ENCODE measurements at places on chromosomes 2 and 18. TPM values are rescaled to one million over a fixed set of nuclear protein-coding genes. Genes with fewer than 3 reads are reported as not detected.
A peak's percentile ranks its signal among the peaks of the same experiment; 100 is the strongest.

Gene ALK
- 0.14 TPM for total RNA-seq

Gene CIB4
- total RNA-seq: 0.46 TPM

Gene APOB
- 0.09 TPM for total RNA-seq

Gene ASIC4
- 0.09 TPM for total RNA-seq

Gene HOXD13
- total RNA-seq: 10.6 TPM

Gene EFHD1
- 33.1 TPM for total RNA-seq

Gene HAUS1
- 19.9 TPM for total RNA-seq

Gene TEKT4
- 0.09 TPM for total RNA-seq

- no peak overlapping the region for H3K27ac ChIP-seq
- H3K27me3 ChIP-seq: no peaks in the 10 kb centered on the region
- H3K4me1 ChIP-seq: no peaks in the 10 kb centered on the region
- no peak overlapping the region for H3K4me3 ChIP-seq
- no peak for DNase-seq
Measured at GRCh38 chr2:56688661-56689060, 504.9 kb downstream of the CCDC85A start.

GRCh38 chr2:42752314-42752713 is 11.6 kb downstream of the OXER1 start:
- H3K36me3 ChIP-seq: no peaks in the 10 kb centered on the region
- no peaks in the 10 kb centered on the region for H3K27me3 ChIP-seq
- no peak overlapping the region for H3K4me3 ChIP-seq
- H3K4me1 ChIP-seq: peaks cover 5% of the 10 kb centered on the region

DNA sequence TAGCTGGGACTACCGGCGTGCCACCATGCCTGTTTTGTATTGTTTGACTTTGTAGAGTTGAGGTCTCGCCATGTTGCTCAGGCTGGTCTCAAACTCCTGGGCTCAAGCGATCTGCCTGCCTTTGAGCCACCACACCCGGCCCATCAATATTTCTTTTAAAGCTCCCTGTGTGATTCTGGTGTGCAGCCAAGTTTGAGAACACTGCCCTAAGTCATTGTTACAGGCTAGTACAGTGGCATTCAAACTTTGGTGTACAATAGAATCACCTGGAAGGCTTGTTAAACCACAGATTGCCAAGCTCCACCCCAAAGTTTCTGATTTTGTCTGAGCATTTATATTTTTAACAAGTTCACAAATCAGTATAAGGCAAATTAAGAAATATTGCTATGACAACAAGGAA is 99.9 kb downstream of the RBBP8 start:
- no peak overlapping the region for H3K4me3 ChIP-seq
- peak; percentile 16 for DNase-seq
- H3K36me3 ChIP-seq: no peaks in the 10 kb centered on the region
- H3K27ac ChIP-seq: no peak overlapping the region
- no peaks in the 10 kb centered on the region for H3K4me1 ChIP-seq

GRCh38 chr2:199928626-199929025 is 17.5 kb downstream of the C2orf69 start:
- DNase-seq: no peak
- no peaks in the 10 kb centered on the region for H3K27me3 ChIP-seq
- H3K36me3 ChIP-seq: no peaks in the 10 kb centered on the region
- H3K4me3 ChIP-seq: no peak overlapping the region

DNA sequence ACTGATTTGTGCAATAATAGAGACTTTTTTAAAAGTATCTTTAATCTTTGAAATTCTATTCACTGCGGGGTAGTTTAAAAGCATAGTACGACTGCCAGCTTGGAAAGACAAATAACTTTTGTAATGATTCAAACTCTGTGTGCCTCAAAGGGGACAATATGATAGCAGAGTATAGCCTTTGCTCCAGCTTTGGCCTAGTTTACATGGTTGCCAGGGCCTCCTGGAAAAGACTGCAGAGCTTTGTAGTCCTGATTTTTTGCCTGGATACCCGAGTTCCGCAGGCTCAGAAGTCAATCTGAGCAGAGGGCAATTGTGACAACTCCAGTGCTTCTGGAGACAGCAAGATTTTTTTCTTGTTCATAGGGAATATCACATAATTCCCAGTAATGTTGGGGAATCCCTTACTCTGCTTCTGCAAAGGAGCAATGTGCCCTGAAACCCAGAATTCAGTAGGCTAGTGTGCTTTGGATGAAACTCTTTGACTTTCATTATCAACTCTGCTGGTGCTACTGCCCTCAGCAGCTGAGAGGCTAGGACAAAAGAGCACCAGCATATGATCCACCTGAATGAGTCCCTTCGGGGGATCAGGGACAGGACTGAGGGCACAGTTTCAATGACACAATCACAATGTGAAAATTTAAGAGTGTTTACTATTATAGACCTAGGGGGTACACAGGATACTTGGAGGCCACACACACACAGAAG is 768.1 kb downstream of the TMEM182 start:
- H3K4me1 ChIP-seq: no peaks in the 10 kb centered on the region
- H3K27ac ChIP-seq: no peak overlapping the region
- H3K36me3 ChIP-seq: no peaks in the 10 kb centered on the region
- DNase-seq: no peak
- no peak overlapping the region for H3K4me3 ChIP-seq

DNA sequence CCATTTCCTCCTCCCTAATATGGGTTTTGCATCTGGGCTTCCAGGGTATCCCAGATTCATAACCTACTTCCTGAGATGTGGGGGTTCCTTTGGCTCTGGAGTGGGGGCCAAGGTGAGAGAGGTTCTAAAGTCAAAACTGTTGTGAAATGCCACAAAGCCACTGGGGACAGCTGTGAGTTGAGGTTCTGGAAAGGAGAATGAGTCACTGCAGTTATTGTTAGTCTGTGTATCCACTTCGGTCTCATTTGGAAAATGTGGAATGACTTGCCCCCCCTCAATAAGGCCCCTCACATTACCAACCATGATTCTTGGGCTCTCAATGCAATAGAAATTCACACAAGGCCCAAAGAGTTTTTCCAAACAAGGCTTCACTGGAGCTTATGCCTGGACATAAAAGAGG is 51.1 kb upstream of the LGALSL start:
- peaks cover 2% of the 10 kb centered on the region for H3K4me1 ChIP-seq
- no peaks in the 10 kb centered on the region for H3K36me3 ChIP-seq
- peak overlapping the region; percentile 81 for H3K27ac ChIP-seq

DNA sequence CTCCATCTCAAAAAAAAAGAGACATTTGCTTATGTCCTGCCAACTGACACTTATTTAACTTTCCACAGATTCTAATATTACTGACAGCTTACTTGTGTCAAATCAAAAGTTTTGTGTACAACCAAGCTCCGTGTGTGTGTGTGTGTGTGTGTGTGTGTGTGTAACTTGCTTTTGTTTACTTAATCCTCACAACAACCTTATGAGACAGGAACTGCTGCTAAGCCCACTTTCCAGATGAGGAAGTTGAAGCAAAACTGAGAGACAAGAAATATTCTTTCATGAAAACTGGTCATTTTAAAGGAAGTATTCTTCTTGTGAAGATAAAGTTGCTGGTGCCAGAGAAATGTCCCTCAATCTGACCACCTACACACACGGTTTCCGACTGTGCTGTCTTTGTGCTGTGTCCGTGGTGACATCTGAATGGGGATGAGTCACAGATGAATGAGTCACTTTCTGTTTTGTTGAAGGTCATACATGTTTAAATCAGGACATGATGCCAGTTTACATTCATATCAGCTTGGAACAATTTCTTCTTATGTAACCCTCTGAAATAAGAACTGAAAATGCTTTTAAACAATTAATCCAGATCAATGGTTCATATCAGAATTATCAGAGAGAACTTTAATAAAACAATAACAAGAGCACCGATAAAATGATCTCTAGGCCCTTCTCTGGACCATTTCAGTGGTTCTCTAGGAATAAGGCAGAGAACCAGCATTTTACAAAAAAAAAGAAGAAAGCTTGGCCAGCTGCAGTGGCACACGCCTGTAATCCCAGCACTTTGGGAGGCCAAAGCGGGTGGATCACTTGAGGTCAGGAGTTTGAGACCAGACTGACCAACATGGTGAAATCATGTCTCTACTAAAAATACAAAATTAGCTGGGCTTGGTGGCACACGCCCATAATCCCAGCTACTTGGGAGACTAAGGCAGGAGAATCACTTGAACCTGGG is 95.5 kb downstream of the THNSL2 start:
- H3K4me1 ChIP-seq: no peaks in the 10 kb centered on the region
- DNase-seq: no peak
- H3K36me3 ChIP-seq: no peaks in the 10 kb centered on the region
- no peak overlapping the region for H3K27ac ChIP-seq

DNA sequence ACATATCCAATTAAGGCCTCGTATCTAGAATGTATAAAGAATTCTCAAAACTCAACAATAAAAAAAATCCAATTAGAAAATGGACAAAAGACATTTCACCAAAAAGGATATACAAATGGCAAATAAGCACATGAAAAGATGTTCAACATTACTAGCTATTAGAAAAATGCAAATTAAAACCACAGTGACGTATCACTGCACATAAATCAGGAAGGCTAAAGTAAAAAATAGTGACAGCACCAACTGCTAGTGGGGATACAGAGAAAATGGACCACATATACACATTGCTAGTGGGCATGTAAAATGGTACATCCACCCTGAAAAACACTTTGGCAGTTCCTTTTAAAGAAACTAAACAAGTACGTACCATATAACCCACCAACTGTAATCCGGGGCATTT is 59.7 kb downstream of the SMAD4 start:
- no peak overlapping the region for H3K4me3 ChIP-seq
- DNase-seq: no peak
- H3K27me3 ChIP-seq: no peaks in the 10 kb centered on the region
- H3K36me3 ChIP-seq: no peaks in the 10 kb centered on the region
- H3K27ac ChIP-seq: no peak overlapping the region
- no peaks in the 10 kb centered on the region for H3K4me1 ChIP-seq

- H3K4me3 ChIP-seq: no peak overlapping the region
- DNase-seq: no peak
- peaks cover 10% of the 10 kb centered on the region for H3K4me1 ChIP-seq
- no peaks in the 10 kb centered on the region for H3K36me3 ChIP-seq
- no peak overlapping the region for H3K27ac ChIP-seq
Measured at GRCh38 chr2:207225773-207226172, 60.0 kb upstream of the KLF7 start.

DNA sequence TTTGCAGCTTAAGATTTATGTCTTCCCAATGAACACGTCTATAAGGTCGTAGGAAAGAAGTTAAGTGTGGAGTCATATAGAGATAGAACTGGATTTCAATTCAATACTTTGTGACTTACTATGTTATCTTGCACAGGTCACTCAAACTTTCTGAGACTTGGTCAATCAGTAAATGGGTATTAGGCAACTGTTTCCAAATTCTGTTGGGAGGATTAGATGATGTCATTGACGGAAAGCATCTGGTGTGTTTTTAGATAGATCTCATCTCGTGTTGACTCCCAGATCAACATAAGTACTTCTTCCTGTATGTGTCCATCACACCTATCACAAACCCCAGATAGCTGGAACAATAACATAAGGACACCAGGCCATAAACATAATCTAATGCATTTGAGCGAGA is 771.1 kb upstream of the FANCL start:
- H3K27ac ChIP-seq: no peak overlapping the region
- no peaks in the 10 kb centered on the region for H3K27me3 ChIP-seq
- no peak for DNase-seq

DNA sequence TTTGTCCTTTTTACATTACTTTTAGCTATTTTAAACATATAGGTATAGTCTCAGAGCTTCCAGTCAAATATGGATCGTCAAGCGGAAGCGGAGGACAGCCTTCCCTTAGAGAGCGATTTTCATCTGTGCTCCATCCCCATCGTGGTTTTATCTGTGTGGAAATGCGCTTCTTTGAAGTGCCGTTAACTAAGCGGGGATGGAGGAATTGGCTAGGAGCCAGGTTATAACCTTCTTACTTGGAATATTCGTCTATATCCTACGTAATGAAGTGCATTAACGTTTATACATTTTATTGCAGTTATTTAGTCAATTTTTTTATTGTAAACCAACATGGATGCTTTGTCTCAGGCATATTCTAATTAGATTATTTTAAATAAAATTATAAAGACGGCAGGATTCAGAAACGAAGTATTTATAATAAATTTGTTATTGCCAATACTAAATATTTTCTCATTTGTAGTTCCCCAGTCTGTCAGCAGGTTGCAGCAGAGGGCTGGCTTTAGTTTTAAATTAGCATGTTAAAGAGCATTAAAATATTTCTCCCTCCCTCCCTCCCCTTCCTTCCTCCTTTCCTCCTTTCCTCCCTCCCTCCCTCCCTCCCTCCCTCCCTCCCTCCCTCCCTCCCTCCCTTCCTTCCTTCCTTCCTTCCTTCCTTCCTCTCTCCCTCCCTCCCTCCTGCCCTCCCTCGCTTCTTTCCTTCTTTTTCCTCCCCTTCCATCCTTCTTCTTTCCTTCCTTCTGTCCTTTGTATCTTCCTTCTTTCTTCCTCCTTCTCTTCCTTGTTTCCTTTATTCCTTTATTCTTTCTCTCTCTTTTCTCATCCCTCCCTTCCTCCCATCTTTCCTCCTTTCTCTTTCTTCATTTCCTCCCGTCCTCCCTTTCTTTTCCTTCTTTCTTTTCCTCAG is 80.6 kb upstream of the DOCK10 start:
- no peaks in the 10 kb centered on the region for H3K36me3 ChIP-seq
- no peaks in the 10 kb centered on the region for H3K4me1 ChIP-seq
- no peak overlapping the region for H3K4me3 ChIP-seq
- DNase-seq: no peak

DNA sequence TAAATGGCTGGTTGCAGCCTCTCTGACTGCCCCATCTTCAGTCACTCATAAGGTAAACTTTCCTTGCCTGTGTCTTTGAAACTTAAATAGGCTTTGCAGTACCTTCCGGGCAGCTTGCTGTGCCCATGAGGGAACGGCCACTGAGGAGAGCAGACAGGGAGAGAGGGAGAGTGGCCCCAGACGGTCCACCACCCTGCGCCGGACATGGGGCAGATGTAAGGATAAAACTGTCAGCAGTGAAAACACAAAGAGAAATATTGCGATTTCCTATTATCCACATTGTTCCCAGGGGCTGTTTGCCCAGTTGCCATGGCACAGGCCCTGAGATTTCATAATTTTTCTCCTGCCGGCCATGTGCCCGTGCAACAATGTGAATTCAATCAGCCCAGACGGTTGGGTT is 265.9 kb upstream of the SALL3 start:
- H3K4me1 ChIP-seq: no peaks in the 10 kb centered on the region
- no peak overlapping the region for H3K4me3 ChIP-seq
- H3K27ac ChIP-seq: no peak overlapping the region
- no peaks in the 10 kb centered on the region for H3K27me3 ChIP-seq

DNA sequence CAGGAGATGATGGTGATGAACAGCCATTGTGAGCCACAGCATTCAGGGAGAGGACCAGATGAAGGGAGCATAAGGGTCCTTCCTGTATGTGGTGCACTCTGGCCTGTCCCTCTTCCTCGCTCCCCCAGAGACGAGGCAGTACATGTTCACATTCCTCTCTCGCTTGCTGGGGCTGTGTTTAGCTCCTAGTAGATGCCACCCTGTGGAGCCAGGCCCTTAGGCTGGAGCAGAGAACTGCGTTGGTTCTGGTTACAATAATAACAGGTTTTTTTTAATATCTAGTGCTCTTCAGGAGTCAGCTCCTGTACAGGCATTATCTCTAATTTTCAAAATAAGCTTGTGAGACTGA is 171.1 kb upstream of the MYT1L start:
- no peak for DNase-seq
- H3K27ac ChIP-seq: no peak overlapping the region
- no peaks in the 10 kb centered on the region for H3K4me1 ChIP-seq
- no peaks in the 10 kb centered on the region for H3K36me3 ChIP-seq
